ENCODE measurements at places on chromosomes 2 and 18.

DNA sequence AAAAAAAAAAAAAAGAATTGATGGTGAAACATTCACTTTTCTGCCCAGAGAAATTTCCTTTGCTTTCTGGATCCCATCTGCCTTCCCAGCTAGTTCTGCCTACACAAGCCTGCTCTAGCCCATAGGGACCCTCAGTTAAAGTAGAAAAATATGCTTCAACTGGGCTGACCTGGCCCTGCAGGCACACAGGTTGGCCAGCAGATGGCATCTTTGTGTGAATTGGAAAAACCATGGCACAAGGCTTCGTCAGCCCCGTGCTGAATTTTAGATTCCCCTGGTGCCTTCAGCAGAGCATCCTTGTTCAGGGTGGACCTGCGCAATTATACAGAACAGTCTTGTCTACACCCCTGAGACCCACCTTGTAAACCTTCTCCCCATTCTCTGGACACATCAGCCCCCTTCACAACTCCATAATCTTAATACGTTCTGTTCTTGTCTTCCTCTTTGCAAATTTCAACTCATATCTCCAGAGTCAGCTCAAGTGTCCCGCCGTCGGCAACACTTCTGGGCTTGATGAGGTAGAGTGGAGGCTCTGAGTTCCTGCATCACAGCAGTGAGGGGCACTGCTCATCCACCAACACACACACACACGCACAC lies 114.5 kb downstream of the INSIG2 start:
- DNase-seq = peak; percentile 32

DNA sequence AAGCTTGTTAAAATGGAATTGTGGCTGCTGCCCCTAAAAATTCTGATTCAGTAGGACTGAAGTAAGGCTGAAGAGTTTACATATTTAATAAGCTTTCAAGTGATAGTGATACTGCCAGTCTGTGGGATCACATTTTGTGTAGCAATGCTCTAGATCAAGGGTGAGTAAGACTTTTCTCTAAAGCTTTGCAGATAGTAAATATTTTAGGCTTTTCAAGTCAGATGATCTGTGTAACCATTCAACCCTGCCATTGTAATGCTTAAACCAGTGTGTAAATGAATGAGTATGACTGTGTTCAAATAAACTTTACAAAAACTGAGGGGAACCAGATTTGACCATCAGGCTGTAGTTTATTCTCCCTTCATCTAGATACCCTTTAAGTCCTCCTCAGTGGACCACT lies 92.7 kb downstream of the PIK3C3 start:
- DNase-seq = no peak

DNA sequence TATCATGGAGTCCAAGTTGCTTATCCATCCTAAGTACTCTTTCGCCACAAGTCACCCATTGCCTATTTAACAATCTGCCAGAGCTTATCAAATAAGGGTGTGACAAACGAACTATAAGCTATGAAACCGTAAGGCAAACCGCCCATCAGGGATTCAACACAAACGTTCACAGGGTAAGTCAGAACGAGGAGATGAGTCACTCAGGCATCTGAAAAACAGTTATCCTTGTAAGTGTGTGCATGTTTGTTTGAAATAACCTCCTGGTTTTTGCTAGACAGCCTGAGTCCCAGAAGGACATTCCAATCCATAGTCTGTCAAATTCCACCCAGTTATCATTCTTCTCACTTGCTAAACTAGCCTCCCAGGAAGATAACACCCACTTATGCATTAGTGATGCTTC lies 299.1 kb downstream of the PAX3 start:
- no peak for DNase-seq

- DNase-seq = no peak
Measured at GRCh38 chr18:80143881-80144280, 34.8 kb downstream of the ADNP2 start.

GRCh38 chr18:58572680-58573079 lies 56.2 kb downstream of the ALPK2 start:
- no peak for DNase-seq

- DNase-seq = peak; percentile 49
Measured at GRCh38 chr18:61581578-61582201, 248.5 kb downstream of the CDH20 start.

- no peak for DNase-seq
Measured at GRCh38 chr2:149629026-149629425, 41.5 kb upstream of the MMADHC start.

- DNase-seq = no peak
Measured at GRCh38 chr2:237405006-237405559, 8.9 kb downstream of the COL6A3 start.

- no peak for DNase-seq
Measured at GRCh38 chr2:229443141-229443540, 172.1 kb upstream of the PID1 start.

DNA sequence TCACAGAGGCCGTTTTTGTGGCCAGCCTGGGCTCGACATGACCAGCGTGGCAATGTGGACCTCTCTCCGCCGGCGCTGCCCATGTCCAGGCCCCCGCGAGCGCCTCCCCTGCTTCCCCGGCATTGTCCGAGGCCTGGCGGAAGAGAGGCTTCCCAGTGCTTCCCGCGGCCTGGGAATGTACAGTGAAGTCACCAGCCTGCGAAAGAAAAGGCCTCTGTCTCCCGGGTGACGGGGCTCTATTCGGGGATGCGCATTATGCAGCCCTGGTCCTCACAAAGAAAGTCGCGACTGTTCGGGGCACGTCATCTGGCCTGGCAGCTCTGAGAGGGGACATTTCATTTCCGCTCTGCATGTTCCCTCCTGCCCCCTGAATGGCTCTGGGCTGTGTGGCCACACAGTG lies 109.2 kb upstream of the AGAP1 start:
- no peak for DNase-seq

DNA sequence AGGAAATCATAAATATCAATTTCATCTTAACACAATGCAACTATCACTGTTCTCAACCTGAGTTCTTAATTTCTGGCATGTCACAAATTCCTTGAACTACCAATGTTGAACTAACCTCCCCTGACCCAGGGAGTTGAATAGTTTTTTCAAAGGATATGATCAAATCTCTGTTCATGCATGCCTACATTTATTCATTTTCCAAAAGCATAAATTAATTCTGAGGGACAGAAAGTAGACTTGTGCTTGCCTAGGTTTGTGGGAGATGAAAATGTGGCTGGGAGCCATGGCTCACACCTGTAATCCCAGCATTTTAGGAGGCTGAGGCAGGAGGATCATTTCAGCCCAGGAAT lies 175.7 kb downstream of the TGIF1 start:
- DNase-seq = no peak

DNA sequence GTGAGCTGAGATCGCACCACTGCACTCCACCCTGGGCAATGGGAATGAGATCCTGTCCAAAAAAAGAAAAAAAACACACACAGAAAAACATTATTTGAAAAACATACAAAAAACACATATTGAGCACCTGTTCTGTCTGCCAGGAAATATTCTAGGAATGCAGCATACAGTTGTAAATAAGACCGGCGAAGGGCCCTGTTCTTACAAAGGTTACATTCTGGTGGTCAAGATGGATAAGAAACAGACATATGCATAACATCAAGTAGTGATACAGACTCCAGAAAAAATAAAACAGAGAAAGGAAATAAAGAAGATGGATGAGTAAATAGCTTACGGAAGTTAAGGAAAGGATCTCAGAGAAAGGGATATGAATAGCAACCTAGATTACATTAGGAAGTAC lies 159.8 kb downstream of the GALNT3 start:
- no peak for DNase-seq

- no peak for DNase-seq
Measured at GRCh38 chr18:63299837-63300745, 19.5 kb downstream of the BCL2 start.

DNA sequence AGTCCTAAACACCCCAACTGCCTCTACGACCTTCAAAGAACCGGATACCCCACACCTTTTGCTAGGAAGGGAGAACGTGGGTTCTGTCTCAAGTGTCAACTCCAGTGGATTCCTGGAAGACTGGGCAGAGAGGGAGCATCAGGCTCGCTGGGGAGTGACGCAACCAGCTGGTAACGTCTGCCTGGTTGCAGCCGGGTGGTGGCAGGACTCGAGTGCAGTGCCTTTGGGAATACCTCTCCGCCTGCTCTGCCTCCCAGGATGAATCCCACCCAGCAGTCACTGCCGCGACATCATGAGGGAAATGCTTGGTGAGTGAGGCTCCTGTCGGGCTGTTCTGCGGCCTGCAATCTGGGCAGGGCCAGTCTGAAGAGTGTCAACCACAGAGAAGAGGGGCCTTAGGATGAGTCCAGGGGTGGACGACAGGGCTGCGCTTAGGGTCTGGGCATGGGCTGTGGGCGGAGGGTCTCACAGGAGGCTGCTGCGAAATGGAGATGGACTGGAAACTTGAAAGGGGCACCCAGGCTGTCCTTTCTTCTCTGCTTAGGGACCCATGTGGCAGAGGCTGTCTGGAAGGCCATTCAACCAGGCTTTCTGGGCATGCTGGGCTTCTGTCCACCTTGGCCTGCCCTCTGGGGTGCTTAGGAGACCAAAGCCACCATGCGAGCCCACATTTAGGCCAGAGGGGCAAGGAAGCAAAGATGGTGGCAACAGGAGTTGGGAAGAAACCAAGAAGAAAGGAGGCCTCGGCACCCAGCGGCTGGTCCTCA lies 12.9 kb downstream of the GPR17 start:
- no peak for DNase-seq

DNA sequence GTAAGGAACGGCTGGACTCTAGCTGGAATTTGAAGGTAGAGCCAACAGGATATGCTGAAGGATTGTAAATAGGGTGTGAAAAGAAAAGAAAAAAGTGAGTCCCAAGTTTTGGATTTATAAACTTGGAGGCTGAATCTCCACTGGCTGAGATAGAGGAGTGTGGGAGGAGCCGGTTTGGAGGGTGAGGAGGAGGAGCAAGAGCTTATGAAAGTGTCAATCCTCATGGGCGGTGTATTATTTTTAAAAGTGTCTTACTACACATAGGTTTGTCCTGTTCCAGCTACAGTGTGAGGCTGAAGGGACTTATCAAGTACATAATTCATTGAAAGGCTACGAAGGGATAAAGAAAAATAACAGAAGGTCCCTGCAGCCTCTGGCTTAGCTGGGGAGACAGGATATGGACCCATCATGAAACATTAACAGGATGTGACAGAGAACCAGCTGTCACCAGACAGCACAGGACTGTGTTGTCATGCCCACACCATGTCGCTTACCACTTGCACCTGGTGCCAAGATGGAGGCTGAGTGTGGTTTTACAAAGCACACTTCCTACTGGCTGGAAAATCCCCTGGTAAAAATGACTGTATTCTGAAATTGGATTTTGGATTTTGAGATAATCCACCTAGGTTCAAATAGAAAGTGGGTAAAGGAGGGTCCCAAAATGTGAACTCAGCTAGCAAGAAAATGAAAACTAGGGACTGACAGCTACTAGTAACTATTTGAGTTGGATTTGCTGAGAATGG lies 2.5 kb upstream of the MREG start:
- peak; percentile 53 for DNase-seq

DNA sequence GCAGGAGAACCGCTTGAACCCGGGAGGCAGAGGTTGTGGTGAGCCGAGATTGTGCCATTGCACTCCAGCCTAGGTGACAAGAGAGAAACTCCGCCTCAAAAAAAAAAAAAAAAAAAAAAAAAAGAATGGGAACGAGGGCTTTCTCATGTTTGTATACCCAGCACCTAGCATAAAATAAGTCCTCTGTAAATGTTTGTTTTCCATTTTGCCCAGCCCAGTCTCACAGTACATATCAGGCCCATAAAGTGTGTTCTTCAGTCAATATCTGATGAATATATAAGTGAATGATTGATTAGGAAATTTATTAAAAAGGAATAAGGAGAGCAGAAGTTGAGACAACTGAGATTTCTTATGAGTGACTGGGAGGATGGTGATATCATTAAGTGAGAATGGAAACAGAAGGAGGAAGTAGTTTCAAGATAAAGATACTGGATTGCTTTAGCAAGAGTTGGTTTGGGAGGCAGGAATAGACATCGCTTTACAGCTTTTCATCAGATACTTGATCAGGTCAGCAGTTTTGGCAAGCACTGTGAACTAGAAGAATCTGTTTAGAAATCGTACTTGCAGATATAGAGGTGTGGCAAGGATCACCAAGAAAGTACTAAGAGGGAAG lies 327.5 kb downstream of the KIAA1328 start:
- no peak for DNase-seq

- DNase-seq = no peak
Measured at GRCh38 chr2:81481994-81482368, 1177.4 kb upstream of the LRRTM1 start.

DNA sequence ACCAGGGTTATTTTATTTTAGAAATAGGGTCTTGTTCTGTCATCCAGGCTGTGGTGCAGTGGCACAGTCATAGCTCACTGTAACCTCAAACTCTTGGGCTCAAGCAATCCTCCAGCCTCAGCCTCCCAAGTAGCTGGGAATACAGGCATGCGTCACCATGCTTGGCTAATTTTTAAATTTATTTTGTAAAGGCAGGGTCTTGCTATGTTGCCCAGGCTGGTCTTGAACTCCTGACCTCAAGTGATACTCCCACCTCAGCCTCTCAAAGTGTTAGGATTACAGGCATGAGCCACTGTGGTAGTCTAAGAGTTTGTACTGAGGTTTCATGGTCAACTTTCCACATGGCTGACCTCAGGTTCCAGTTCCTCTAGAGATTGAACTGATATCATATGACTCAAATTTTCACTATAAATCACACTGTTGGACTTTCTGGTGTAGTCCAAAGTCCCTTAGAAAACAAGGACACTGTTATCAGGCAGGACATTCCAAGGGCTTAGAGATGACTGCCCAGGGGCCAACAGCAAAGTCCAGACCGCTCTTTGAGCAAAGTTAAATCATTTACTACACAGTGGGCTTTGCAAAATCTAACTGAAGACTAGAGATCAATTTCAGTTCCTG lies 82.0 kb upstream of the MEX3C start:
- no peak for DNase-seq

DNA sequence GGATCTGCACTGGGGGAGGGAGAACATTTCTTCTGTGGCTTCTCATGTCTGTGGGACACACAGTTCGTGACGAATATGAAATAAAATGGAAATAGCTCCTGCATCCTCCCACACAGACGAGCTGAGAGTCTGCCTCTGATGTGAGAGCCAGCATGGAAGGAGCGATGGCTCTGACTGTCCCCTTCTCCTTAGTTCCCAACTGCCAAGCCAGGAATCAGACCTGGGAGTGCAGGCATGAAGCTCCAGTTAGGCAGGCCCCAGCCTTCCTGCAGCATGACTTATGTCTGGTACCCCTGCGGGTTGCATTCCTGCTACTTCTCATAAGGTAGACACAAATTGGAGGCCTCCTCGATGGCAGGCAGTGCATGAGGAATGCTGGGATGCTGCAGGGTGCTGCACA lies 56.2 kb downstream of the PRKCE start:
- DNase-seq = no peak

GRCh38 chr2:181072486-181073235 lies 92.3 kb downstream of the UBE2E3 start:
- DNase-seq = no peak

GRCh38 chr2:215624423-215624829 lies 188.6 kb upstream of the FN1 start:
- no peak for DNase-seq

GRCh38 chr2:24024018-24024417 lies 14.1 kb downstream of the MFSD2B start:
- DNase-seq = no peak

GRCh38 chr2:21646345-21646744 lies 522.6 kb downstream of the TDRD15 start:
- DNase-seq = no peak

GRCh38 chr2:132429941-132430573 lies 13.5 kb downstream of the GPR39 start:
- DNase-seq = no peak

- no peak for DNase-seq
Measured at GRCh38 chr2:37645836-37646235, 25.6 kb downstream of the CDC42EP3 start.

GRCh38 chr18:79400591-79401381 lies 5.1 kb downstream of the NFATC1 start:
- DNase-seq = no peak

All from activated T-helper 2 cell treated with anti-CD3 and anti-CD28 coated beads, Interferon-gamma antibody, Interleukin-2, Interleukin-4, amounts not matched to agents 10 μg/mL and 5 μg/mL and 100 μg/mL, durations not matched to agents 14 hours and 24 hours and 36 hours (primary cell).